ENCODE measurements at places on chromosomes 7 and 10. TPM values are rescaled to one million over a fixed set of nuclear protein-coding genes. Genes with fewer than 3 reads are reported as not detected.

AOC1 gene
- total RNA-seq: 18.9 TPM

MACROH2A2 gene
- total RNA-seq: 5.3 TPM

FIGNL1 gene
- total RNA-seq: 3.3 TPM

C10orf53 gene
- total RNA-seq: not detected

NDUFB2 gene
- total RNA-seq: 146 TPM

CALN1 gene
- 0.45 TPM for total RNA-seq

METTL2B gene
- 13.9 TPM for total RNA-seq

NPC1L1 gene
- 21.1 TPM for total RNA-seq

ANKMY2 gene
- 8.0 TPM for total RNA-seq

MKX gene
- 0.30 TPM for total RNA-seq

IRF5 gene
- 5.0 TPM for total RNA-seq

PPP1R17 gene
- not detected for total RNA-seq

INSYN2A gene
- not detected for total RNA-seq

AKR1B15 gene
- total RNA-seq: not detected

ASB15 gene
- not detected for total RNA-seq

CDH23 gene
- 20.9 TPM for total RNA-seq

GRID2IP gene
- not detected for total RNA-seq

VSTM4 gene
- total RNA-seq: 2.7 TPM

PWWP2B gene
- total RNA-seq: 5.8 TPM

FFAR4 gene
- 0.25 TPM for total RNA-seq

SLC16A9 gene
- total RNA-seq: 0.73 TPM

GPRIN2 gene
- total RNA-seq: 1.1 TPM

ZNF12 gene
- total RNA-seq: 12.8 TPM

GDF2 gene
- 7.2 TPM for total RNA-seq

RBP3 gene
- total RNA-seq: not detected
